ENCODE measurements at places on chromosomes 12 and 14. TPM values are rescaled to one million over a fixed set of nuclear protein-coding genes. Genes with fewer than 3 reads are reported as not detected.

The TCP11L2 gene
- total RNA-seq = 22.7 TPM

DNA sequence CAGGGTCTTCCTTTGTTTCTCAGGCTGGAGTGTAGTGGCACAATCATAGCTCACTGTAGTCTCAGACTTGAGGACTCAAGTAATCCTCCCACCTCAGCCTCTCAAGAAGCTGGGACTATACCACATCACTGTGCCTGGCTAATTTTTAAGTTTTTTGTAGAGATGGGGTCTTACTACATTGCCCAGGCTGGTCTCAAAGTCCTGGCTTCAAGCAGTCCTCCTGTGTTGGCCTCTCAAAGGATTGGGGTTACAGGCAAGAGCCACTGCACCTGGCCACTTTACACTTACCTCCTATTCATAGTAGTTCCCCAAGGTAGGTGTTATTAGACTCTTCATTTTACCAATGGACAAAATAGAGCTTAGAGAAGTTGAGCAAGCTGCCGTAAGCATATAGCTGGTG is 29.2 kb downstream of the STYX start:
- DNase-seq = no peak

The TMBIM4 gene
- total RNA-seq = 112 TPM

GRCh38 chr14:87380054-87380453 is 612.9 kb downstream of the GALC start:
- no peak for DNase-seq

The XPOT gene
- total RNA-seq = 61.2 TPM

DNA sequence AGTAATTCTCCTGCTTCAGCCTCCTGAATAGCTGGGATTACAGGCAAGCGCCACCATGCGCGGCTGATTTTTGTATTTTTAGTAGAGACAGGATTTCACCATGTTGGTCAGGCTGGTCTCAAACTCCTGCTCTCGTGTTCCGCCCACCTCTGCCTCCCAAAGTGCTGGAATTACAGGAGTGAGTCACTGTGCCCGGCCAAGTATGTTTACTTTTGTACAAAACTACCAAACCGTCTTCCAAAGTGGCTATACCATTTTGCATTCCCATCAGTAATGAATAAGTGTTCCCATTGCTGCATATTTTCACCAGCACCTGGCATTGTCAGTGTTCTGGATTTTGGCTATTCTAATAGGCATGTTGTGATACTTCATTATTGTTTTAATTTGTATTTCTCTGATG is 8.4 kb upstream of the KRT6A start:
- DNase-seq = no peak

The SRRM4 gene
- not detected for total RNA-seq

The RNF212B gene
- not detected for total RNA-seq

The CTSG gene
- 1.1 TPM for total RNA-seq

- no peak for DNase-seq
These were observed 2.5 kb upstream of the TEP1 start for GRCh38 chr14:20415782-20416206.

DNA sequence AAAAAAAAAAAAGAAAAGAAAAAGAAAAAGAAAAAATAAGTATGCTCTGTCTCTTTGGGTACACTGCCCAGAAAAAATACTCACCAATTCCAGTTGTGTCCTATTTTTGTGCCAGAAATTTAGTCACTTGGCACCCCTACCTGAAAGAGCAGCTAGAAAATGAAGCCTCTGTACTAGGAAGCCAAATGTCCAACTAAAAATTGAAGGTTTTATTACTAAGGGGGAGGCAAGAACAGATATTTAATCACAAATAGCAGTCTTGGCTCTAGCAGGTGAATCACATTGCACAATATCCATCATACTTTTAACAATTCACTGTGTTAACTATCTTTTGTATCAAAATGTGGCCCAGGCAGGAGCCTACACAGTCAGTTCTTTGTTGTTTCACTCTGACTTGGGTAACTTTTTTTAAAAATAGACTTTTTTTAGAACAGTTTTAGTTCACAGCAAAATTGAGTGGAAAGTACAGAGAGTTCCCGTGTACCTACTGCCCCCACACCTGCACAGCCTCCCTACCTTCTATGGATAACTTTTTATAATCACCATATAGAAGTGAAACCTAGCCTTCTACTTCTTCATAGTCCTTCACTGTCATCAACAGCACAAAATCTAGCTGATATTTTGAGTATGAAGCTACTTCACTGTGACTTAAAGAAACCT is 87.1 kb upstream of the ATF7IP start:
- no peak for DNase-seq

The C14orf39 gene
- total RNA-seq = not detected

The MYH7 gene
- total RNA-seq = not detected

- DNase-seq = no peak
These were observed 23.9 kb downstream of the SCAF11 start for GRCh38 chr12:45966486-45966885.

The CCDC85C gene
- total RNA-seq = 29.6 TPM

The GRIP1 gene
- total RNA-seq = 13.9 TPM

The PLEKHD1 gene
- total RNA-seq = not detected

DNA sequence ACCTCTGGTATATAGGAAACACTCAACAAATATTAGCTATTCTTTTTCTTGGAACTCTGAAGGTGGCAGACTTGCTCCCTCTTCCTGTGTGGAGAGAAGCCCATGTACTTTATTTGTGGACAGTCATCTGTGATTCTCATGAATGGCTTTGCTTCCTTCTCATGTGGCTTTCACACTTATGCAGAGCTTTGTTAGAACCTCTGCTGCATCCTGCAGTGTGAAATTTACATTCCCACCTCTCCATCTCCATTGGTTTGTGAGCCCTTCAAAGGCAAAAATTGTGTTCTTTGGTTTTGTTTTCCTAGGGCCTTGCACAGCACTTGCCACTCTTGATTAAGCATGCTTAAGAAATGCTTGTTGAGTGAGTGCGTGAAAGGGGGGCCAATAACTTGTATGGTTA is 51.9 kb downstream of the BICD1 start:
- no peak for DNase-seq

The NPAS3 gene
- 1.1 TPM for total RNA-seq

The GARIN6 gene
- not detected for total RNA-seq

Data from esophagus squamous epithelium (tissue), 5 donors.